NCI-H510A treated with DMSO at 0.1 percent for 48 hours (cell line): ENCODE measurements at places on chromosomes 1 and 21.

DNA sequence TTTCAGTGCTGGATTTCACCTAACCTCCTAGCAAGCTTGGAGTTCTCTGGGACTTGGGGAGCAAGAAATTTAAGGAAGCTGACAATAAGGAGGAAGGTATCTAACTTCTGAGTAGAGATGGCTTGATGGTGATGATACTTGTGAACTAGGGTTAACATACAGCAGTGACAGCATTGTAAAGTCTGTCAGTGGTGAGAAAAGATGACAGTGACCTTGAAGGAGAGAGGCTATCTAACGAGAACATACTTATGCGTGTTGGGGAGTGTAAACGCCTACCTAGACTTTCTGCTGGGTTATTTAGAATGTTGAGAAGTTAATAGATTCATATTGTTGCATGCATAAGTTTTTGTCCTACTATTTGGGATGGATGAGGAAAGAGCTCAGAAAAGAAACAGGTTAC, 16.3 kb downstream of the POU2F1 start:
- no peak for DNase-seq

DNA sequence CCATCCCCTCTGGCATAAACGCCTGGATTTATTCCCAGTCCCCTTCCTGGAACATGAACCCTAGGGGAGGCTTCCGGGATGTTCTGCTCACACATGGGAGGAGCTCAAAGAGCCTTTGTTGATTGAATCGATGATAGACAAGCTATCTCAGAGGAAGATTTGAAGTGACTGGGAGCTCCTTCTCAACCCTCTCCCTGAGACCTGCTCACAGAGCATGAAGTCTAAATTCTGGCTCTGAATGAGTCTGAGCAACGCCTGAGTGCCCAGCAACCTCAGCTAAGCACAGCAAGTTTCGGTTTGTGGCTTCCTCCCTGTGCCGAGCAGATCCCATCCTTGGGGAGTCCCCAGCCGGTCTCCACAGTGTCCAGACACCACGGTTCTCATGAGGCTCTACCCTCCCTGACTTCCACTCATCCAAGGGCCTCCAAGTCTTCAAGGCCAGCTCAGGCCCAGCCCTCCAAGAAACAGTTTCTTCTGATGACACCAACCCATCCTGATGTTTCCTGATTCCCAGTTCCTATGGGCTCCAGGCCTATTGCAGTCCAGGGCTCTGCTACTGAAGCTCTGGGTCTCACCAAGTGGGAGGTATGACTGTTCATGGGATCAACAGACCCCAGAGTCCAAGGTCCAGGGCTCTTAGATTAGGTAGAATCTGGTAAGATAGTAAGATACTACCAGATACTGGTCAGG, 190.8 kb downstream of the DYRK1A start:
- no peak for DNase-seq

DNA sequence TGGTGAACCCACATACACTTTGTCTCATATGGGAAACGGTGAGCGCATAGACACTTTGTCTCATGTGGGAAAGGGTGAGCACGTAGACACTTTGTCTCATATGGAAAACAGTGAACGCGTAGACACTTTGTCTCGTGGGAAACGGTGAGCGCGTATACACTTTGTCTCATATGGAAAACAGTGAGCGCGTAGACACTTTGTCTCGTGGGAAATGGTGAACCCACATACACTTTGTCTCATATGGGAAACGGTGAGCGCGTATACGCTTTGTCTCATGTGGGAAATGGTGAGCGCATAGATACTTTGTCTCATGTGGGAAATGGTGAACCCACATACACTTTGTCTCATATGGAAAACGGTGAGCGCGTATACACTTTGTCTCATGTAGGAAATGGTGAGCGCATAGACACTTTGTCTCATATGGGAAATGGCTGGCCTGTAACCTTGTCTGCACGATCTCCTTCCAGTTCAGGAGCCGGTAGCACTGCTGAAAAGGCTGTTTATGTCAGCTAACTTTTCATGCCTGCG, 50.7 kb upstream of the TRAPPC10 start:
- DNase-seq, result no peak

- DNase-seq, result no peak
Measured at GRCh38 chr1:231410036-231410612, 12.0 kb downstream of the EGLN1 start.

- no peak for DNase-seq
Measured at GRCh38 chr21:16870103-16870502, 642.7 kb upstream of the CXADR start.

DNA sequence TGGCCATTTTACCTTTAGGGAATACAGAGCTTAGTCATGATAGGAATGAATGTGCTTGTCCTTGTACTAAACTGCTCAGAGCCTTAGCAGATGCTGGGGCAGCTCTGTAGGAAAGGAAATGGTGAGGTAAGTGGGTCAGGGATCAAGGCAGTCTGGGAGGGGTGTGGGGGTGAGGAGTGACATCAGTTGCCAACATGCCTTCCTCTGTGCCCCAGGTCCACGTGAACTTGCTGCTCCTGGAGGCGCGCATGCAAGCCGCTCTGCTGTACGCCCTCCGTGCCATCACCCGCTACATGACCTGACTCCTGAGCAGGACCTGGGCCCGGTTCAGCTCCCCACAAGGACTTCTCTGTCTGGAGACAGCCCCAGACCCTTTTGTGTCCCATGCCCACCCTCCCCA, 21.2 kb downstream of the SESN2 start:
- DNase-seq, result no peak

DNA sequence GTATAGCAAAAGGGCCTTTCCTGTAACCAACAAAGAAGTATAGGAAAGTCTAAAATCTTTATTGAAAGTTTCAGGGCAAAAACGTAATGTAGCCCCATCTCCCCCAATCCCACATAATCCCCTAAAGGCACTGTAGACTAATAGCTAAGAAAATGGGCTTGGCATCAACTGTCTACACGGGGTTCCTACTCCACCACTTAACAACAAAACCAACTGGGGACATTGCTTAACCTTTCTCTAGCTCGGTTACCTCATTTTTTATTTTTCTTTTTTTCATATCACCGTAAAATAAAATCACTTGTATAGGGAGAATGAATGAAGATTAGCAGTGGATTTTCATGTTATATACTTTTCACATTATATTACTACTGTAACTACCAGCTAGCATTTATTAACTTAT, 12.3 kb downstream of the MACF1 start:
- no peak for DNase-seq

DNA sequence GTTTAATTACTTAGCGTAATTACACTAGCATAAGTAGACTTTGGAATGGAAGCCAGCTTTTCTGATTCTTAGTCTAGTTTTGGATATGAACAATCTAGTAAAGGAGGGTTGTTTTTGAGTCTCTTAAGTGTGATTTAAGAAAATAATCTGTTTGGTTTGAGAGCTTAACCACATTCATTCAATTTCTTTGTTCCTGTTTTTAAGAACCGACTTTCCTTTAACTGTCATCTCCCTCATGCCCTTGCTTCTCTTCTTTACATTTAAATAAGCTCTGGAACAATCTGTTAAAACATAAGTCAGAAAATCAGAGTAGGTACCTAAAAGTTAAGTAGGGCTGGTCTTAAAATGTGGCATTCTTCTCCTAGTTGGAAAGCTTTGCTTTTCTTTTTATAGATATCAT, 27.7 kb downstream of the CDC42 start:
- no peak for DNase-seq

- no peak for DNase-seq
Measured at GRCh38 chr1:1768249-1768992, 9.8 kb downstream of the NADK start.

DNA sequence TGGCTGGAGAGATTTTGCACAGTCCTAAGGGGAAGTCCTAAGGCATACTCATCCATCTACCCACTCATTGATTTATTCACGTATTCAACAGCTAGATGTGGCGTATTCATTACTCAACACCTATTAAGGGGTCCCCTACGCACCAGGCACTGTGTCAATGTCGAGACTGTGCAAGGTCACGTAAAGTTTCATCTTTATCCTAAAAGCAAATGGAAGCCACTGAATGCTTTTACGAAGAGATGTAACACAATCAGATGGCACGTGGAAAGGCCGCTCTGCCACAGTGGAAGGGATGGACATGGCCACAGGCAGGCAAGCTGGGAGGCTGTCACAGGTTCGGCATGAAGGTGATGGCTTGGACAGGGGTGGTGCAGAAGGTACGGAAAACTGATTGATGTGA, 66.3 kb upstream of the ZBTB18 start:
- DNase-seq, result no peak

DNA sequence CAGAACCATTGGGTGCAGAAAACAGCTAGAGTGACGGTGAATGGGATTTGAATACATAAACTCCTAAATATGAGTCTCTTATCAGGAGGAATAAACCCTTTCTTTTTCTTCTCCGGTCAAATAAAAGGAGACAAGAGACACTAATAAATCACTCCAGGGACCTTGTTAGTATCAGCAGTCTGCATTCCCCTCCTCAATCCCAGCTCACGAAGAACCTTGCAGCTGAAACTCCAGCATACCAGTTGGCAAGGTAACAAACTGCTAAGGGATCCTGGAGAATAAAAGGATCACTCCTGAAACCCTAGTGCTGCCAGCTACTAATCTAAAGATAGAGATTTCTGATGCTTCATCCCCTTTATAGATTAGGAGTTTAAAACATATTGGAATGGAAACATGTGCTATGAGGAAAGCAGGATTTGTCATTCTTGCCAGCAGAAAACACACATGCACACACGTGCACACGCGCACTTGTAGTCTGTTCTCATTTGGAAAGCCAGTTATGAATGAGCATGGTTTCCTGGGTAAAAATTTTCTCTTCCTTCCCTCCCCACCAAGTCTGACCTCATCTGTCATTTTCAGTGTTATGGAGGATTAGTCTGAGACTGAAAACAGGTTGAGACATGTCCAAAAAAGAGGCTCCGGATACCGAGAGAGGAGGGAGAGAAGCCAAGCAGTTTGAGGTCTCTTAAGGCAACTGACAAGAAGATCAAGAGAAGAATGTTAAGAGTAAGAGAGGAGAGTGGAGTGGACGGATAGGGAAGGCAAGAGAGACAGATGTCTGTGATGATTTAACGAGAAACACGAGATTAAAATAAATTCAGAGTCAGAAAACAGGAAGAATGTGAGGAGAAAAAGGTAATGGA, 10.9 kb downstream of the IER5 start:
- peak; percentile 32 for DNase-seq

GRCh38 chr1:34460193-34460592, 283.5 kb downstream of the C1orf94 start:
- DNase-seq, result peak; percentile 93

DNA sequence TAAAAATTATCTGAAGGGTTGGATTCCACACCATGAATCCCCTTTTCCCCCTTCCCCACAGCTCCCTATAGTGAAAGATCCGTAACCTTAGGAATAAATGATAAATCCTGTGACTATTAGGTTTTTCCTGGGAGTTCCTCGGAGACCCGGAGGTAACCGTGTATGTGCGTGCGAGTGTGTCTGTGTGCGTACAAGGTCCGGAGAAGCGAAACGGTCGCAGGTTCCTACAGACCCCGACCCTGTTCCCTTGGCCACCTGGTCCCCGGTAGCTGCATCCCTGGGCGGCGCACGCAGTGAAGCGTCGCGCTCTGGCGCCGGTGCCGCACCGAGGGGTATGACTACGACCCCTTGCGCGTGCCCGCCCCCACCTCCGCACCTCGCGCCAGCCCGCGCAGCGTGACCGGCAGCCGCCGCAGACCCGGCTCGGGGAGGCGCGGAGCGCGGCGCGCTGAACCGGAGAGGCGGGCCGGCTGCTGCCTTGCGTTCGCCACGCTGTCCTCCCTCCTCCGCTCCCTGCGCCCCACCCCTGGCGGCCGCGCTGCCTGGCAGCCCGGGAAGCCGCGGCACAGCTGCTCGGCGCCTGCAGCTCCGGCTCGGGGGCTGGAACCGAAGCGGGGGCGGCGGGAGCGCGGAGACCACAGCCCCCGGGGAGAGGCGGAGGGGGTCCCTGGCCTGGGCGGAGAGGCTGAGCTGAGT, at the start of gene AK5:
TSS of gene AK5 (plus strand) at position 529 of the 696 bp plus-strand sequence. CDS start 295 bp downstream, outside the sequence.
- DNase-seq, result peak; percentile 51

GRCh38 chr1:20632386-20632785, 872 bp upstream of the PINK1 start:
- no peak for DNase-seq

GRCh38 chr1:155026588-155026987, 7.0 kb downstream of the DCST2 start:
- DNase-seq, result no peak

- no peak for DNase-seq
Measured at GRCh38 chr1:47837866-47838561, 159.2 kb downstream of the TRABD2B start.

- no peak for DNase-seq
Measured at GRCh38 chr1:112509005-112509659, 367 bp downstream of the WNT2B start.

GRCh38 chr21:42655796-42656770, 2.7 kb downstream of the PDE9A start:
- peak; percentile 56 for DNase-seq
